GM10248 (cell line): ENCODE measurements at places on chromosomes 16 and 17.

GRCh38 chr17:68698746-68699145 is 97.6 kb upstream of the FAM20A start:
- no peak for DNase-seq

- no peak for DNase-seq
Measured at GRCh38 chr17:48122665-48123045, 15.1 kb downstream of the SNX11 start.

DNA sequence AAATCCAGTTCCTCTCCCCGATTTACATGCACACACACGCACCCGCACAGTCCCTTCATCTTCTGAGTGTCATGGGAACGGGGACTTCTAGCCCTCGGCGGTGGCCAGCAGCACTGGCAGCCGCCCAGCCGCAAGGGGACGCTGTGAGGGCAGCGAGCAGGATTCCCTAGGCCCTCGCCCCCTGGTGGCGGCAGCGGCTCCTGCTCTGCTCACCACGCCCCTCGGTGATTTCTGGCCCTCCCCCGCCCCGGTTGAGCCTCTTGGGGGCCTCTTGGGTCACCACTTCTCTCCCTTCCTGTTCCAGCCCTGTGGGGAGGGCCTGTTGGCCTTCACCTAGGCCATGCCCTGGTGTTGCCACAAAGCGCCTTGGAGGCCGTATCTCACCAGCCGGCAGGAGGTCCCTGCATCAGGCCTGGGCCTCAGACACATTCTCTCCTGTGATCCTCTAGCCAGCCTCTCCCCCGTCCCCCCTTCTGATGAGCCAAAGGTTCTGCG is 75.2 kb upstream of the KSR1 start:
- DNase-seq = peak; percentile 91

- DNase-seq = peak; percentile 37
Measured at GRCh38 chr17:10151667-10152496, 46.5 kb downstream of the GAS7 start.

DNA sequence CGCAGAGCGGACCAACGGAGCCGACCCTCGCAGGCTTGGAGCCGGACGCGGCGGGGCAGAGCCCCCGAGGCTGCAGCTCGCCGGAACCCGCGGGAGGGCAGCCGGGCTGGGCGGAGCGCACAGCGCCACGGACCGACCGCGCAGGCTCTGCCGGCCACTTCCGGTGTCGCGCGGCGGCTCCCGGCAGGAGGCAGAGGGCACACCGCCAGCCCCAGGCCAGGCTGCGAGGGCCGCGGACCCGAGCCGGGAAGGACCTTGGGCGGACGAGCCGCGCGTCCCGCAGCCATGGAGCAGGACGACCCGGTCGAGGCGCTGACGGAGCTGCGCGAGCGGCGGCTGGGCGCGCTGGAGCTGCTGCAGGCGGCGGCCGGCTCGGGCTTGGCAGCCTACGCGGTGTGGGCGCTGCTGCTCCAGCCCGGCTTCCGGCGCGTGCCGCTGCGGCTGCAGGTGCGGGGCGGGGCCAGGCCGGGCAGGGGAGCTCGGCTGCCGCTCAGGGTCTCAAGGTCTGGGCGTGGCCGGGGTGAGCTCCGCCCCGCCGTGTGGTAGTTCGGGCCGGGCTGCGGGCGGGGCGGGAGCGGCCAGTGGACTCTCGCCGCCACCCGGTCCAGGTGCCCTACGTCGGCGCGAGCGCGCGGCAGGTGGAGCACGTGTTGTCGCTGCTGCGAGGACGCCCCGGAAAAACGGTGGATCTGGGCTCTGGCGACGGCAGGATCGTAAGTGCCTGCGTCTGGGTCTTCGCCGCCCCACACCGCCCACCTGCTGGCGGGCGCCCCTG is at the start of gene ANTKMT:
Gene ANTKMT, plus strand, starts transcription at position 157 of the 775 bp plus-strand sequence. Its CDS starts 129 bp downstream, at position 286.
- DNase-seq = peak; percentile 91
